ENCODE measurements at places on chromosomes 13 and 19.

DNA sequence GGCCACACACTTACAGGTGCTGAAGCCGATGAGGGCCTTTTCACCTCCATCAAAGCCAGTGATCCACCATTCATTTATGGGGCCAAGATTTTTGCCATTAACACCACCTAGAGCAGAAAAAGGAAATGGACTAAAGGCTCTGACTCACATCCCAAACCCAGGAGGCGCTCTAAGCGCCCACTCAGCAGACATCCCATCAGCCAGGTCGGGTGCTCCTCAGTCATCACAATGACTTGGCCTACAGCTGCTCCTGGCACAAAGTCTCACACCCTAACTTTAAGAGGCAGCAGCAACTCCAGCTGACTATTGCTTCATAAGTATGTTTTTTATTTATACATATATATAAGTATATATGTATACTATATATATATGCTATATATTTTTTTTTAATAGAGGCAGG is 36.1 kb upstream of the EIF3G start:
- DNase-seq = no peak

- no peak for DNase-seq
Measured at GRCh38 chr13:89746554-89746953, 1600.9 kb upstream of the MIR17HG start.

DNA sequence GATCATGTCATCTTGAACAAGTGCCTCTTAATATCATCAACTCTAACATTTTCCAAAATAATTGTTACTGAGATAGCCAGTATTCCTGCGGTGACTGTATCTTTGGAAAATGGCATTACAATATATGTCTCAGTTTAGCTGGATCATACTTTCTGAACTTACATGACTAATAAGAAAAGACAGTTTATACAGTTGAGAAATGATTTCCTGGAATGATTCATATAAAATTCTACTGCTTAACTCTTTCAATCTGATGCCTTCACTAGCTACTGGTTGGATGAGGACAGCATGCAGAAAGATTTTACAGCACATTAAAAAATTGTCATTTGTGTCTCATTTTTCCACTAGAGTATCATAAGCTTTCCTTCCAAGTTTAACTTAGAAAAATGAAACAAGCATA is 302.1 kb downstream of the PCDH17 start:
- no peak for DNase-seq

DNA sequence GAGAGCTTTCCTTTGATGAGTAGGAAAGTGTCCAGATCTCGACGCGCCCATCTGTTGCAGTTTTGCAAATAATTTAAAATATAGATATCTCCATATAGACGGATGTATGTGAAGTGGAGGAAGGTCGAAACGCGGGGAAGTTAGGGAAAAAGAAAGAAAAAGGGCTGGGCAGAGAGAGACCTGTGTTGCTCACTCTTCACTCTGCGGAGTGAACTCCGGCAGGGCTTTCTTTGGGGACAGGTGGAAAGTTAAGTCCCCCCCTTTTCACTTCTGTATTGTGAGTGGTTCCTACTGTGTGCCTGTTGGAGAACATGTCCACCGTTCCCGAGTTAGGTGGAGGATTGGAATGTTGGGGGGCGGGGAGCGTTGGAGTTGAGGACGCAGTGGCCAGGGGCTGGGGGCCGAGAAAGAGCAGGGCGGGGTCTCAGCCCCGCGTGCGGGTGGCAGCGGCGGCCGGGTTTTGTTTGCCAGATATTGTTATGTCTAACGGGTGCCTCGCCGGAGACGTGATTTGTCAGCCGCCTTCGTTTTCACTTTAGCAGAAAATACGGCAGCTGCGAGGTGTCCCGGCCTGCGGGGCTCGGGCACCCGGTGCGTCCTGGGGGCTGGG is 145.1 kb upstream of the ZNF536 start:
- DNase-seq = no peak

DNA sequence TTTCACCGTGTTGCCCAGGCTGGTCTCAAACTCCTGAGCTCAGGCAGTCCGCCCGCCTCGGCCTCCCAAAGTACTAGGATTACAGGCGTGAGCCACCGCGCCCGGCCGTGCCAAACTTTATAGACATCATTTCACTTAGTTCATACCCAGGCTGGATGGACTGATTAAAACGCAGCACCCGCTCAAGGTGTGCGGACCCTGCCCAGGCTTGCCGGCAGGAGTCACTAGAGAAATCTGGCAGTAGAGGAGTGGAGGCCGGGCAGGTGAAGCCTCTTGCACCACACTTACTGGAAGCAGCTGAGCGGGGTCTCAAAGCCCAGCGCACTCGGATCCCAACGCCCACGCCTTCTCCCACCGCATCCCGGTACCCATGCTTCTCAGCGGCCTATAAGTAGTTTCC is 11.4 kb downstream of the PTGIR start:
- no peak for DNase-seq

GRCh38 chr13:39688278-39688677 is 32.8 kb downstream of the COG6 start:
- DNase-seq = no peak

- peak; percentile 69 for DNase-seq
Measured at GRCh38 chr19:3276341-3276799, 51.9 kb downstream of the CELF5 start.

DNA sequence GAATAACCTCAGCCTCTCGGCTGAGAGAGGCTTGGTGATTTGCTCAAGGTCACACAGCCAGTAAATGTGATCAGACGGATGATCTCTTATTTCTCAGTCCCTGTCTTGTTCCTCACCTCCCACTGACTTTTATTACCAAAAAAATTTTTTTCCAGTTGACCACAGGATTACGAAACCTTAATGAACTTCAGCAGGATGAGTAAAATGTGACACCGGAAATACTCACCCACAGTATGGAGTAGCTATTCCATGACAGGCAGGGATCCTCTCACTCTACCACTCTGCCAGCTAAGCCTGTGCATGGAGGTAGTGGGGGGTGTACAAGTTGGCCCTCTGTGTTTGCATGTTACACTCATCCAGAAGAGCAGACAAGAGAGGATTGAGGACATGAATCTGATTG is 916.4 kb downstream of the UQCRFS1 start:
- DNase-seq = no peak

- no peak for DNase-seq
Measured at GRCh38 chr19:58374200-58374599, 6.6 kb downstream of the ZNF837 start.

- no peak for DNase-seq
Measured at GRCh38 chr19:49831592-49831991, 13.5 kb downstream of the MED25 start.

DNA sequence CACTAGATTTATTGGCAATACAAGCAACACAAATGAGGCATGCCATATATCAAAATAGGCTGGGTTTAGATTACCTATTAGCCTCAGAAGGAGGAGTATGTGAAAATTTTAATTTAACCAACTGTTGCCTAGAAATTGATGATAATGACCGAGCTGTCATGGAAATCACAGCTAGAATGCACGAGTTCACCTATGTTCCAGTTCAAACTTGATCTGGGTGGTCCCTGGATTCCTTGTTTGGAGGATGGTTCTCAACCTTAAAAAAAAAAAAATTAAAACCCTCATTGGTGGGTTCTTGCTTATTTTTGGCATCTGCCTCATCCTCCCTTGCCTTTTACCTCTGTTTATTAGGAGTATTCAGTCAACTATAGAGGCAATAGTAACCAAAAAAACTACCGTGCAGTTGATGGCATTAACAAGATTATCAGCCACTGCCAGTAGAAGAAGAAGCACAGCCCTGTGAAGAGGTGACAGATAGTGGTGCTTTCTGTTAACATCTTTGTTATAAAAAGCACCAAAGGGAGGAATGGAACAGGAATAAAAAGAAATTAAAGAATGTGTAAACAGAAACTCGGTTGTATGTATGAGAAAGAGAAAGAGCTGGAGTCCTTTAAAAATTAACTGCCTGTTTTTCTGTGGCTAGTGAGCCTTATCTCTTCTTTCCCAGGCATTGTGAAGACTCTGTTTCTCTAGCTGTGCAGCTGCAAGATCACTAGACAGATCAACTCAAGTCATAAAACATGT is 106.4 kb downstream of the ZNF429 start:
- DNase-seq = no peak

GRCh38 chr19:43462785-43463380 is 2.5 kb downstream of the LYPD3 start:
- DNase-seq = no peak

- no peak for DNase-seq
Measured at GRCh38 chr13:31896427-31896826, 135.1 kb upstream of the FRY start.

- no peak for DNase-seq
Measured at GRCh38 chr13:41420146-41420545, 37.2 kb upstream of the RGCC start.

DNA sequence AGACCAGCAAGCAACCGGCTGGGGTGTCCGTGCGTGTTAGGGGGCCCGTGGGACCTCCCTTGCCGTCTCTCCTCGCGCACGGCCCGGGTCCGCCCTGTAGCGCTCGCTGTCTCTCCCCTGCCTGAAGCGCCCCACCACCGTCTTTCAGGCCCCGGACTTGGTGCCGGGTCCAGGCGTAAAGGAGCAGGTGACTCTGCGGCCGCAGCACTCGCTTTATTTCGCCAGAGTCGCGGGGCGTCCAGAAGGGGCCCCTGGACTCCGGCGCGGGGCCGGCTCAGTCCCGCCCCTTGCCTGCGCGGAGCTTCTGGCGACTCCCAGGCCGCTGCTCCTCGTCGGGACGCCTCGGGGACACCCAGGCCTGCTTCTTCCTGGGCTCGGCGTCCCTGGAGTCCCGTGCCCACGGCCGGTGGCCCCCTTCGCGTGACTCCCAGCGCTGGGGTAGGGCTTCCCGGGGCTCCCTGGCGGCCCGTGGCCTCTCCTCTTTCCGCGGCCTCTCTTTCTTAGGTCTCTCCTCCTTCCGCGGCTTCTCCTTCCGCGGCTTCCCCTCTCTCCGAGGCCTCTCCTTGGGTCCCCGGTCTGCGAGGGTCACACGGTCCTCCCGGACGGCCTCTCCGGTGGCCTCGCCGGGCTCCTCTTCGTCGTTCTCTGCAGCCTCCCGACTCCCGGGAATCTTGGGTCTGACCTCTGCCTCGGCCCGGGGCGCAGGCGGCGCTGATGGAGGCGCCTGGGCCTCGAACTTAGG is 3.1 kb downstream of the AMH start:
- DNase-seq = no peak
